ENCODE measurements at places on chromosomes 12 and 14.

DNA sequence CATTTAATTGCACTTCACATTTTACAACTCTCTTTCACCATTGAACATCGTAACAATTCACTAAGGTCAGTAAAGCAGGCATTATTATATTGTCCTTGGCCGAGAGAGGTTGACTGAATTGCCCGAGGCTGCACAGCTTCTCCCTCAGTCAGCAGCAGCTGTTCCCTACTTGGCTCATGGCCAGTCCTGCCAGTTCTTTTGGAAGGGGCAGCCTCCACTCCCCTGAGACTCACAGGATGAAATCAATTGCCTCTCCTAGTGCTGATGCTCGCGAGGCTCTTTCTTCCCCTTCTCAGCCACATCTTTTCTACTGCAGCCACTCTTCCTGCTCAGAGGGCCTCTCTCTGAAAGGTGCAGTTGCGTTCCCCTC lies 79.9 kb upstream of the KCNA1 start:
- DNase-seq, result no peak

DNA sequence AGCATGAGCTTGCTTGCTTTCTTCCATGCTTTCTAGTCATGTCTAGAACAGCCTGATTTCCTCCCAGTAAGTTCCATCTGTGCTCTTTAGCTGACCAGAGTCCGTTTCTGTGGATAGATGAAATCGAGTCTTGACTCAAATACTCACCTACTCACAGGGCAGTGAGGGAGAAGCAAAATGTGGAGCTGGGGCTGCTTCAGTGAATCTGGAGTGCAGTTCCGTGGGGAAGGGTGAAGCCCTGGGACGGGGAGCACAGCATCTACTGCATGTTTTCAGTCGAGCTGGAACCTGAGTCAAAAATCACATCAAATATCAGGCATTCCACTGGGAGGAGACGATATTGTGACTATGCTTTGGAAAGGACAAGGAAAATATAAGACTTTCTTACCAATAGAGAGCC lies 70.3 kb upstream of the PRMT8 start:
- DNase-seq, result no peak

- DNase-seq, result no peak
These were observed 155.6 kb downstream of the ETV6 start for GRCh38 chr12:11805043-11805442.

- no peak for DNase-seq
These were observed 75.6 kb downstream of the GALNT4 start for GRCh38 chr12:89448951-89449371.

DNA sequence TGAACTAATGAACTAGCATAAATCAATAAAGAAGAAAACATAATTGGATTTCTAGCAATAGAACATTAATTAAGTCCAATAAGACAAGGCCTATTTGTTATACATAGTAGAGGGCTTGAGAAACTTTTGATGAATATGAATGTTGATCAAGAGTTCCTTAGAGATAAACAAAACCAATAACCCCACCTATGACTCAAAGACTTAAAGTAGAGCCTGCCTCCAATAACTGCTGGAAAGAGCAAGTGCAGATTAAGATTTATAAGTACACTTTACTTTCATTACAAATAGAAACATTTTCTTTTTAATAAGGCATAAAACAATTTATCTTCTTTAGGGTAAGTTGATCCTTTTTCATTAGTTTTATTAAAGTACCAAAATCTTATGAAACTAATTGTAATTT lies 185.7 kb downstream of the SRGAP1 start:
- no peak for DNase-seq

DNA sequence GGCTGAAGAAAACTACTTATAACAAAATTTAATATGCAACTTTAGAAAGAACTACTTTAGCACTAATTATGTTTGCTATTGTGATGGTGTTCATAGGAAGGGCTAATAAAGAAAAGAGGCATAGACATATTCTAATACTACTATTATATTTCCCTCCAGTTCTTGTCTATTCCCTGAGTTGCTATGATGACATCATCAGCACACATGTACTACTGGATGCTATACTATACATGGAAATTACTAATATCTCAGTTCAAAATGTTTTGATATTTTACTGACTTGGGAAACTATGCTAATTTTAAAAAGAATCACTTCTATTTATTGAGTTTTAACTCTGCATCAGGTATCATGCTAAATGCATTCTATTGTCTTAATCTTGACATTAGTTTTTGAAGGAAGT lies 101.6 kb downstream of the EPS8 start:
- DNase-seq, result no peak

DNA sequence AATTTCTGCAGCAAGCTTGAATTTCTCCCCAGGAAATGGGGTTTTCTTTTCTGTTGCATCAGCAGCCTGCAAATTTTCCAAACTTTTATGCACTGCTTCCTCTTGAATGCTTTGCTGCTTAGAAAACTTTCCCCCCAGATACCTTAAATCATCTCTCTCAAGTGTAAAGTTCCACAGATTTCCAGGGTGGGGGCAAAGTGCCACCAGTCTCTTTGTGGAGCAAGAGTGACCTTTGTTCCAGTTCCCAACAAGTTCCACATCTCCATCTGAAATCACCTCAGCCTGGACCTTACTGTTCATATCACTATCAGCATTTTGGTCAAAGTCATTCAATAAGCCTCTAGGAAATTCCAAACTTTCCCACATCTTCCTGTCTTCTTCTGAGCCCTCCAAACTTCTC lies 241.6 kb upstream of the TMTC1 start:
- no peak for DNase-seq

GRCh38 chr14:33964599-33965317 lies 13.9 kb upstream of the EGLN3 start:
- DNase-seq, result no peak

DNA sequence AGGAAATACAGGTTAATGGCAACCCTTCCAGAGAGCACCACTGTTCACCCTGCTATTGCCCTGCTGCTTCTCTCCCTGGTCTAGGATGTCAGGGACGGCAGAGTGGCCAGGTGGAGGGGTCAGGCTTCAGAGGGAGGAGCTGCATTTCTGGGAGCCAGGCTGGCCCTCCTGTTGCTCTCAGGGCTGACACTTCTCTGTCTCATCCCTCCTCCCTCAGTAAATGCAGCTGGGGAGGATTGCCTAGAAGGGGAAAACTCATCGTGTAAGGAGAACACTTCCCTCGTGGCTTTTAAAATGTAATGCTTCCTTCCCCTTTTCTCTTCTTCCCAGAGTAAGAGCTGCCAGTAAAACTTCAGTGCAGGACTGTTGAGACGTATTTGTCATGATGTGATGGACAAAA lies 20.8 kb downstream of the SUSD6 start:
- DNase-seq, result no peak

- DNase-seq, result no peak
These were observed 126.0 kb upstream of the PARP11 start for GRCh38 chr12:3998968-3999792.

DNA sequence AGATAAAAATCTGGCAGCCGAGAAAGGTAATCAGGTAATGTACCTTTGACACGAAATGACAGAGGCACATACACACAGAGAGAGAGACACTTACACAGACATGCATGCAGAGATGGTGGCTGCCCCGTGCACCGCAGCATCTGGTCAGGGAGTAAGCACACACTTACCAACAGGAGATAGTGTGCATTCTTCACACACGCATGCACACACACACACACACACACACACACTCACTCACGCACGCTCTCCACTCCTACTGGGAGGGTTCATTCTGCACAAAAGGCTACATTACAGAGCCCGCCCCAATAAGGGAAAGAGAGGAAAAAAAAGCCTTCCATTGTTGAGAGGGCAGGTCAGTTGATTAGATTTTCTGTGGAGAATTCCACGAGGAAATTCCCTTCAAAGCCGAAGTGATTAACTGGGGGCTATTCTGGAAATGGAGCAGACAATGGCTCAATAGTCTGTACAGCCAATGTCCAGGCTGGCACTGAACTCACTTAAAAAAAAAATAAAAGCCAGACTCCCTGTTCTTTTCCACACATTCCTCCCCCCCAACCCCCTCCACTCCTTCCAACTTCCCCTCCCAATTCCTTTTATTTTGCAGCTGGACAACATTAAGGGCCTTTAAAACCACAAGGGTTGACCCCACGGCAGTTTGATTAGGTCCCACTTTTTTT lies 1.4 kb upstream of the SOX5 start:
- DNase-seq, result no peak

DNA sequence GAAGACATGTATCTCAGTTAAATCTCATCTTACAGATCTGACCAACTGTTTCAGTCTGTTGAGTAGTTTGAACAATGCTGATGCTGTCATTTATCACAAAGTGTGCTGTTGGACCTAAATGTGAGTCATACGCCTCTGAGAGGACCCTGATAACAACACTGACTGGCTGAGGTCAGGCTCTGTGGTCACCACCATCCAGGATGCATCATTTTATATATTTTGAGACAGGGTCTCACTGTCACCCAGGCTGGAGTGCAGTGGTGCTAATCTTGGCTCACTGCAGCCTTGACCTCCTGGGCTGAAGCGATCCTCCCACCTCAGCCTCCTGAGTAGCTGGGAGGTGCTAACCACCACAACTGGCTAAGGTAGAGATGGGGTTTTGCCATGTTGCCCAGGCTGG lies 181.0 kb upstream of the RGS6 start:
- no peak for DNase-seq

DNA sequence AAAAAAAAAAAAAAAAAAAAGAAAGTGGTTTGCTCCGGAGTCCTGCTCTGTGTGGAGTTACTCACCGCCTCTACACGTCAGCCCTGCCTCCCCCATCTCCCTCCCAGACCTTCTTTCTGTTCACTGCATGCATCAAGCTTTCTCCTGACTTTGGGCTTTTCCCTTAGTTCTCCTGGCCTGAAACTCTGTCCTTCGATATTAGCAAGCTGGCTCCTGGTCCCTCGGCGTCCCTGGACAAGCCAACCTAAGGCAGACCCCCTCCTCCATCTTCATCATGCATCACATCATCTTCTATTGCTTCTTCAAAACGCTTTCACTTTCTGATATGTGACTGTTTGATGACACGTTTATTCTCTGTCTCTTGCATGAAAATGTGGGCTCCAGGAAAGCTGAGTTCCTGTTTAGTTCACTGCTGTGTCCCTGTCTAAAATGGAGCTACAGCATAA lies 40.6 kb downstream of the SLC15A4 start:
- no peak for DNase-seq

- no peak for DNase-seq
These were observed 306.0 kb downstream of the BCL11B start for GRCh38 chr14:98966016-98966415.

GRCh38 chr12:114316076-114316475 lies 89.9 kb downstream of the TBX5 start:
- no peak for DNase-seq

DNA sequence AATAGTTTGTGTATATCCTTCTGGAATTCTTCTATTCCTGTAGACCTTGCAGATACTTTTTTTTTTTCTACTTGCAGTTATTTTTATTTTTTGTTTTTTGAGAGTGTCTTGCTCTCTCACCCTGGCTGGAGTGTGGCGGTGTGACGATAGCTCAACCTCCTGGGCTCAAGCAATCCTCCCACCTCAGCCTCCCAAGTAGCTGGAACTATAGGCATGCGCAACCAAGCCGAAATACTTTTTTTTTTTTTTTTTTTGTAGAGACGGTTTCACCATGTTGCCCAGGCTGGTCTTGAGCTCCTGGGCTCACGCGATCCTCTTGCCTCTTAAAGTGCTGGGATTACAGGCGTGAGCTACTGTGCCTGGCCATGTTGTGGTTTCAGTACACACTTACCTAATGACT lies 10.0 kb downstream of the TULP3 start:
- DNase-seq, result no peak

DNA sequence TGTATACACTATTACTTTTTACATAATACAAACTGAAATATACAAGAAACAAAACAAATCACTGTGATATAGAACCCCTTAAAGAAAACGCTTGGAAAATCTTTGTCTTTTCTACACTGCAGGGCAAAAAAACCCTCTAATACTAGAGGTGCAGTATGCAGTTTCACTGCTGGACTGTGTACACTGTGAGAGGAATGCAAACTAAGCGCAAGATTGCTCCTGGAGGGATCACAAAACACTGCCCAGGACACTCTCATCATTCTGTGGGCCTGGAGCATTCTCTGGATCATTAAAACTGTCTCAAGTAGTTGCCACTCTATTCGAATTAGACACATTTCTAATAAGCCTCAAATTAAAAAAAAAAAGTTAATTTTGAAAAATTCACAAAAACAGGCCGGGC lies 217.6 kb downstream of the MED13L start:
- no peak for DNase-seq

- no peak for DNase-seq
These were observed 242.5 kb upstream of the ATP2B1 start for GRCh38 chr12:89951050-89951693.

- no peak for DNase-seq
These were observed 17.7 kb upstream of the NEDD1 start for GRCh38 chr12:96889273-96889933.

GRCh38 chr14:21238823-21239518 lies 30.3 kb downstream of the HNRNPC start:
- DNase-seq, result no peak

DNA sequence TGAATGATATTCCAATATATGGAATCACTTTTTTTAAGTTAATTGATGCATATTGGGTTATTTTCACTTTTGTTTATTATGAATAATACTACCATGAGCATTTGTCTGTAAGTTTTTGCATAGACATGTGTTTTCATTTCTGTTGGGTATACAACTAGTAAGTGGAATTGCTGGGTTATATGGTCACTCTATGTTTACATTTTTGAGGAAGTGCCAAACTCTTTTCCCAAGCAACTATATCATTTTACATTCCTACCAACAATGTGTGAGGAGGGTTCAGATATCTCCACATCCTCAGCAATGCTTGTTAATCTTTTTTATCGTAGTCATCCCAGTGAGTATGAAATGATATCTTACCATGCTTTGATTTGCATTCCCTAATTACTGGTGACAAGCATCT lies 64.0 kb downstream of the MON2 start:
- no peak for DNase-seq

GRCh38 chr12:14510574-14510973 lies 57.1 kb downstream of the PLBD1 start:
- DNase-seq, result no peak

DNA sequence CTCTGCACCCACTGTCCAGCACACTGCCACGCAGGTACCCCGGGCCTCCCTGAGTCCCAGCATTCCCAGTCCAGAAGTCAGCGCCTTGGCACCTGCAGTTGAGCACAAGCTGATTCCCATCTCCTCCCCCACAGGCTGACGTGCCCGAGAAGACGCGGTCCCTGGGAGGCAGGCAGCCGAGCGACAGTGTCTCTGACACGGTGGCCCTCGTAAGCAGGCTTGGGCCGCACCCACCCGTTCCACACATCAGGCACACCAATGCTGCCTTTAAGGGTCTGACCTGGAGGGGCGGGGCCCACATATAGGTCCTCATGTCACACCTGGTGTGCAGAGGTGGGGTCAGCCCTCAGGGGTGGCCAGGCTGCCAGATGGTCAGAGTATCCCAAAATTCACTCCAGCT lies 18.4 kb upstream of the TEX22 start:
- DNase-seq, result no peak

- DNase-seq, result no peak
These were observed 212.2 kb downstream of the KIF26A start for GRCh38 chr14:104350463-104351185.

GRCh38 chr14:97489750-97490149 lies 692.6 kb downstream of the VRK1 start:
- DNase-seq, result no peak

- peak; percentile 60 for DNase-seq
These were observed 132.3 kb downstream of the SNAPC1 start for GRCh38 chr14:61894452-61895077.

- DNase-seq, result no peak
These were observed 48.7 kb upstream of the BCL11B start for GRCh38 chr14:99320621-99321235.

GRCh38 chr12:13377698-13378097 lies 181.2 kb downstream of the EMP1 start:
- no peak for DNase-seq

Data from CD8-positive, alpha-beta memory T cell (primary cell).